ENCODE measurements at places on chromosomes 3 and 15.

DNA sequence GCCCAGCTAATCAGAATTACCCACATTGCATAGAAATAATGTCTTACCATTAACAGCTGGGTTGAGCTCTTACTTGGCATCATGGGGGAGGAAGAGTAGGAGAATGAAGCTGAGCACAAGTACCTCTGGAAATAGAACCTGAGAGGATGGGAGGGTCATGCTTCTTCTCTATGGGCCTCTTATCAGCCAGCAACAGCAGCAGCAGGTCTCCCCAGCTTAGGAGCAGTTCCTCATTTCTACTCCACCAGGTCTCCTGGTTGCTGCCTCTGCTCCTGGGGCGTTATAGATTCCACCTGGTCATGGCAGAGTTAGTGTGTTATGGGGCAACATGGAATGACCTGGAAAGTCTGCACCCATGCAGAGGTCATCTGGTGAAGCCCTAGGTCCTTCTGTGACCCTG is 3.4 kb downstream of the FSD2 start:
- DNase-seq = no peak

DNA sequence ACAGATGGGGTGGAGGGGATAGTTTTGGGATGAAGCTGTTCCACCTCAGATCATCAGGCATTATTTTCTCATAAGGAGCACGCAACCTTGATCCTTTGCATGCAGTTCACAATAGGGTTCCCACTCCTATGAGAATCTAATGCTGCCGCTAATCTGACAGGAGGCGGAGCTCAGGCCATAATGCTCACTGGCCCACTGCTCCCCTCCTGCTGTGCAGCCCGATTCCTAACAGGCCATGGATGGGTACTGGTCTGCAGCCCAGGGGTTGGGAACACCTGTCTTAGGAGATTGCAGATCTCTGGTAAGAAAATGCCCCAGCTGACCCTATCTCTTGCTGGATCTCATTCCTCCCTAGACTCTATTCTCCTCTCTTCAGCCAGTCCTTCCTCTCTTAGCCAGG is 6.8 kb downstream of the CSTA start:
- DNase-seq = no peak

GRCh38 chr3:123559040-123559861 is 25.6 kb downstream of the HACD2 start:
- no peak for DNase-seq

DNA sequence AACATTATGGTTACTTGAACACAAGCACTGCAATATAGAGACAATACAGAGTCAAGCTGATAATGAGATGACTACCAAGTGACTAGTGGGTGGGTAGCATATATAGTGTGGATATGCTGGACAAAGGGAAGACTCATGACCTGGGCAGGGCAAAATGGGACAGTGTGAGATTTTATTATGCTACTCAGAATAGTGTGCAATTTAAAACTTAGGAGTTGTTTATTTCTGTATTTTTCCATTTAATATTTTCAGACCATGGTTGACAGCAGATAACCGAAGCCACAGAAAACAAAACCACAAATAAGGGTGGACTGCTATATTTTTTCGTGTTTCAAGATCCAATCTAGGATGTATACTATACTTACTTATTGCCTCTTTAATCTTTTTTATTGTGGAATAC is 19.6 kb downstream of the GALK2 start:
- DNase-seq = no peak
